Amniotic epithelial cell (primary cell): ENCODE measurements at places on chromosomes 4 and X.

- DNase-seq, result no peak
Observed at GRCh38 chr4:25859429-25860148, 3.2 kb downstream of the SEL1L3 start.

DNA sequence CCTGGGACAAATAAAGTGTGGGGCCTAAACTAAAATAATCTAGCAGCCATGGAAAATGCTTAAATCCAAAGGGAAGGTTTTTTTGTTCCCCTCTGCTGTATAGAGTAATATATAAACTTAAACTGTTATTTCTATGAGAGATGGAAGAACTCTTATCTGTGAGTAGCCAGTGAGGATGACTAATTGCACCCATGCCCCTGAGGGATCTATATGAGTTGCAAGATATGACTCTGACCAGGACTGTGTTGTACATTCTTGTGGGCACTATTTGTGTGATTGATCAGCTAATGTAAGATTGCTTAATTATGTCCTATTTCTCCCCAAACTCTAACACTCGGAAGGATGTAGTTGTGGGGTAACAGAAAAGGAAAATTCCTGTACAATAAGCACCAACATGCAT, 35.2 kb upstream of the AMBN start:
- peak; percentile 74 for DNase-seq

DNA sequence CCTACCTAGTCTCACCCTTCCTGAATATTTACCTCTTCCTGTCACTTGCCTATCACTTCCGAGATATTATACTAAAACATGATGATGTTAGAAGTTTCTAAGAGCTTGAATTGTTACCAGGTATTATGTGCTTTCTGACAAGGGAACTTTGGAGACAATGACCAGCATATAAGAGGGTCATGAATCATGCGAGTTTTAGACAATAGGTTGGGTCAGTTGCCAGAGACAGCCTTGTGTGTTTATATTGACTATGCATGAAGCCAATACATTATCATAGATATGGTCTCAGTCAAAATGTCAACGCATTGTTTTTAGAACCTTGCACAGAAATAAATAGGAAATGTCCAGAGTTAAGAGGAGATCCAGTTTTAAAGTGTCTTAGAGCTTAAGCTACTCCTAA, 116.8 kb downstream of the KLHL4 start:
- DNase-seq, result no peak

DNA sequence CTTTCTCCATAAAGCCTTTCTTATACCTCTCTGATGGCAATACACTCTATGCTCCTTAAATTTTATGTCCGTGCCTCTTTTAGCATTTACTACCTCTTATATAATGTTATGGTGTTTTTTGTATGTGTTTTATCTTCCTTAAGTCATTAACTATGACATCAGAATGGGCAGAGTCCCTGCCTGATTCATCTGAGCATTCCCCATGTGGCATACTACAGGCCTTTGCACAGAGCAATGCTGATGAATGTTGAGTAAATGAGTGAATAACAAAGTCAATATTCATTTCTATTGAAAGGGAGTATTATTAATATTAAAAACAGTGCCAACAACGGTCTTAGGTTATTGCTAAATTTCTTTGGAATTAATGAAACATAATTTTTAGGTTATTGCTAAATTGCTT, 18.8 kb upstream of the RPS6KA3 start:
- no peak for DNase-seq

DNA sequence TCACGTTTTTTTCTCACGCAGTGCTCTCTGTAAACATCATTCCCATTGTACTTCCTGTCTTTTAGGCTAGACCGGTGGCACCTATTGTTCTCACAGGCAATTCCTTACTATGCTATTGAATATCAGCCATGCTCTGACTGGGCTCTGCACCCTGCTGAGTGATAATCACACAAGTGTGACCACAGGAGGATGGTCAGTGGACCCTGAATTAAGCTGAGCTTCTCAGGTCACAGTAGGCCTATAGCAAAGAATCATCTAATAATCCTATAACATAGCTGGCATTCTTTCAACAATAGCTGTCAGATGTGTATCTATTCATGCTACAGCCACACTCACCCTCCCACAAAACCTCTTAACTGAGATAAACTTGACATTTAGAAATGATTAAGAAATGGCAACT, 2399.8 kb upstream of the TENM3 start:
- no peak for DNase-seq

DNA sequence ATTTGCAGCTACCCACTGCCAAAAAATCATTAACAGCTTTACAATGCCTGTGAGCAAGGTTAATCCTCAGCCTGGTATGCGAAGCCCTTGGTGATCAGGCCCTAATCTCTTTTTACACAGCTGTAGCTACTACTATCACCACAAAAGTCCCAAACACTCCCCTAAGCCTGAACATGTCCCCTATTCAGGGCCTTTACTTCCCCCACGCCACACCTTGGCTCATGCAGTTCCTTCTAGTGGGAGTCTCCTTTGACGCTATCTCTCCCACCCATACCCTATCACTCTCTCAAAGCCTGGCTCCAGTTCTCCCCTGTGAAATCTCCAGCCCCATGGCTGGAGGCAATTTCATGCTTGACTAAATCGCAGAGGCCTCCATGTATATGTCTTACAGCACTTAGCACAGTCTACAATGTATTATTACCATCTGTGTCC, 90.6 kb upstream of the CBR4 start:
- no peak for DNase-seq

GRCh38 chr4:79340568-79340967, 14.7 kb upstream of the NAA11 start:
- no peak for DNase-seq

- DNase-seq, result peak; percentile 7
Observed at GRCh38 chrX:73683236-73683859, 120.4 kb downstream of the CHIC1 start.

- peak; percentile 46 for DNase-seq
Observed at GRCh38 chrX:40154250-40154852, 56.6 kb upstream of the BCOR start.

GRCh38 chr4:15233626-15234025, 194.2 kb upstream of the C1QTNF7 start:
- DNase-seq, result no peak

GRCh38 chr4:94961420-94961819, 203.7 kb downstream of the BMPR1B start:
- DNase-seq, result peak; percentile 10

DNA sequence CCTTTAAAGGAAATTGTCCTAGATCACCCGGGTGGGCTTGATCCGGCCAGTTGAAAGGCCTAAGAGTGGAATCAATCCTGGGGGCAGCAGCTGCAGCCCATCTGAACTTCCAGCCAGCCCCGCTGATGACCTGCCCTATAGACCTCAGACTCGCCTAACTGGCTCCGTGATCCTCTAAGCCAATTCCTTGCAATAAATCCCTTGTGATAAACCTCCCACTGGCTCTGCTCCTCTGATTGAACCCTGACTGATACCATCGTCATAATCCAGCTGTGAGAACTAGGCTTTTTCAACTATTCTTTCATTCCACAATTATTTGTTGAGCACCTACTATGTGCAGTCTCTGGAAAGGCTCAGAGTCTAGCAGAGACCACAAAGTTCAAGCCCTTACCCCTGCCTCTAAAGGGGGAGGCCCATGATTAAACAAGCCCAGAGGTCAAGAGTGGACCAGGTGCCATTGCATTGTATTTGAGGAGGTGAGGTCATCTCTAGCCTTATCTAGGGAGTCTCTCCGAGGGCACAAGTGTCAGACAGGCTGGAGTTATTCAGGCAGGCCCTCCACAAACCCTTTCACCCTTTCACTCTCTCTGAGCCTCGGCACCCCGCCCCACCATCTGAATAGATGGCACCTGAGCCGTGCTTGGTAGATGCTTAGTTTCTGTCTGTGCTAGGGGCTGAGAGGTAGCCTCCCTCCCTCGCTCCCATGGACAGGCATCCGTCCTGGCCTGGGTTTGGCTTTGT, 20.5 kb upstream of the GPR78 start:
- DNase-seq, result no peak

DNA sequence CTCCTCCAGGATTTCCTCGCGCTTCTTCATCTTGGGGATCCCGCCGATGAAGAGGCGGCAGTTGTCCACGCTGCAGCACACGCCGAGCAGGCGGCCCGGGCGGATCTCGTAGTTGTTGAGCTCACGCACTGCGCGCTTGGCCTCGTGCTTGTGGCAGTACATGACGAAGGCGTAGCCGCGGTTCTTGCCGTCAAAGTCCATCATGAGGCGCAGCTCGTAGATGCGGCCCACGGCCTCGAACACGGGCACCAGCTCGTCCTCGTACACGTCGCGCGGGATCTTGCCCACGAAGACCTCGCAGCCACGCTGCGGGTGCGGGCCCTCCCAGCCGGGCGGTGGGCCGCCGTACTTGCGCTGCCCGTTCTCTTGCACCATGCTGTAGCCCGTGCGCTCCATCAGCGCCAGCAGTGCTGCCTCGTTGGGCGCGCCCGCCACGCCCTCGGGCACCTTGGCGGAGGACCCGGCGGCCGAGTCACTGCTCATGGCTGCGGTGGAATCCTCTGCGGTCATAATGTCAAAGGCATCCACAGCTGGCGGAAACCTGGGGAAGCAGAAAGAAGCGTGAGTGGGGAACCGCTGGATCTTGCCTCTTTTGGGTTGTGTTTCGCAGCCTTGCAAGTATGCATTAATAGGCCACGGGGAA, 103.4 kb downstream of the CHRNA9 start:
- no peak for DNase-seq

- peak; percentile 47 for DNase-seq
Observed at GRCh38 chr4:95674521-95674981, 125.8 kb upstream of the UNC5C start.

DNA sequence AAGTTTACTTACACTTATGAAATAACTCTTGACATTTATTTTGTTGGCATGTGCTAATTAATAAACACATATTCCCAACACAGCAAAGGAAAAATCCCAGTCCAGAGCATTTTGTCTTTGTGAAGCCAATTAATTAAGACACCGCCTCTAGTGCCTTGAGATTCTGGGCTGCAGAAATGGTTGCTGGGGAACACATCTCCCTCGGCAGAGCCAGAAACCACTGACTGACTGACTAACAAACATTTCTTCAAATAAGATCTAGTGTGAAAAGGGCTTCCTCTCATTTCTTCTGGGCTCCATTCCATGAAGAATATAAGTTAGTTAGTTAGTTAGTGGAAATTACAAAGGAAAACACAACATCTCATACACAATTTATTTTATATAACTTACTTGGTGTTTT, 28.4 kb upstream of the NAP1L5 start:
- DNase-seq, result no peak

GRCh38 chrX:54561622-54562021, 31.6 kb downstream of the GNL3L start:
- DNase-seq, result no peak

- peak; percentile 18 for DNase-seq
Observed at GRCh38 chr4:144666539-144667175, 20.7 kb downstream of the HHIP start.

GRCh38 chrX:9362363-9362928, 102.4 kb upstream of the TBL1X start:
- DNase-seq, result no peak
